NCI-H446 treated with DMSO at 0.1 percent for 48 hours (cell line): ENCODE measurements at places on chromosomes 5 and 9.

GRCh38 chr9:89515416-89515815 lies 17.5 kb upstream of the SEMA4D start:
- peak; percentile 75 for DNase-seq

DNA sequence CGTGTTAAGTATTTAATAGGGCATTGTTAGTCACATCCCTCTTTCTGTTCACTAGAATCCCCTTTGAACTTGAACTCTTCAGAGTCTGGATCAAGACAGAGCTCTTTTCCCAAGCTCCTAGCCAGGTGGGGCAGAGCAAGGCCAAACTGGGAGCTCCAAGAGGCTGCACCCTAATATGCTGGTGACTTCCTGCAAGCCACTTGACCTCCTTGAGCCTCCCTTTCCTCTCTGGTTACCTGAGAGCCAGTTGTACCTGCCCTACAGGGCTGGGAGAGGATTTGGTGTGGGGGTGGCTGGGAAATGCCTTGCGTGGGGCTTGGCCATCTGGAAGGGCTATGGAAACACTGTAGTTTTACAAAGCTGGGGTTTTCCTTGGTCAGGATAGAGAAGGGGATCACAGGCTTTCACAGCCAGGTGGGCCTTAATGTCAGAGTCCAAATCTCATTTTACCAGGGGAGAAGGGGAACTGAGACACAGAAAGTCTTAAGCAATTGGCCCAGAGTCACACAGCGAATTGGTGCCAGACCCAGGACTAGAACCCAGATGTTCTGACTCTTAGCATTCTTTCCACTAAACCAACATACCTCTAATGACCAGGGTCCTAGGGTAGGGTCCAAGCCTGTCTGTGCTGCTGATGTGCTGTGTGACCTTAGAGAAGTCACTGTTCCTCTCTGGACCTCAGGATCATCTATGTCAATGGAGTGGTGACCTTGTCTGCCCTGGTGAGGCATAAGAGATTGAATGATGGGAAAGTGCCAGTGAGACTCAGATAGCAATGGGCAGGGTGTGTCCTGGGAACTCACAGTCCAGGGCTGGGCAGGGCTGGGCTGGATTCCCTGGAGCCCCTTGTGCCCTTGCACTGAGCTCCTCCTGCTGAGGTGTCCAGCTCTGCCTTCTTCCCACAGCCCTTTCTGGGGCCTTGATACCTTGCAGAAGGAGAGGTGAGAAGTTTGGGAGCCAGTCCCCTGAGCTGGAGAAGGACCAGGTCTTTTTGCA lies 35.8 kb downstream of the GSN start:
- DNase-seq: no peak

DNA sequence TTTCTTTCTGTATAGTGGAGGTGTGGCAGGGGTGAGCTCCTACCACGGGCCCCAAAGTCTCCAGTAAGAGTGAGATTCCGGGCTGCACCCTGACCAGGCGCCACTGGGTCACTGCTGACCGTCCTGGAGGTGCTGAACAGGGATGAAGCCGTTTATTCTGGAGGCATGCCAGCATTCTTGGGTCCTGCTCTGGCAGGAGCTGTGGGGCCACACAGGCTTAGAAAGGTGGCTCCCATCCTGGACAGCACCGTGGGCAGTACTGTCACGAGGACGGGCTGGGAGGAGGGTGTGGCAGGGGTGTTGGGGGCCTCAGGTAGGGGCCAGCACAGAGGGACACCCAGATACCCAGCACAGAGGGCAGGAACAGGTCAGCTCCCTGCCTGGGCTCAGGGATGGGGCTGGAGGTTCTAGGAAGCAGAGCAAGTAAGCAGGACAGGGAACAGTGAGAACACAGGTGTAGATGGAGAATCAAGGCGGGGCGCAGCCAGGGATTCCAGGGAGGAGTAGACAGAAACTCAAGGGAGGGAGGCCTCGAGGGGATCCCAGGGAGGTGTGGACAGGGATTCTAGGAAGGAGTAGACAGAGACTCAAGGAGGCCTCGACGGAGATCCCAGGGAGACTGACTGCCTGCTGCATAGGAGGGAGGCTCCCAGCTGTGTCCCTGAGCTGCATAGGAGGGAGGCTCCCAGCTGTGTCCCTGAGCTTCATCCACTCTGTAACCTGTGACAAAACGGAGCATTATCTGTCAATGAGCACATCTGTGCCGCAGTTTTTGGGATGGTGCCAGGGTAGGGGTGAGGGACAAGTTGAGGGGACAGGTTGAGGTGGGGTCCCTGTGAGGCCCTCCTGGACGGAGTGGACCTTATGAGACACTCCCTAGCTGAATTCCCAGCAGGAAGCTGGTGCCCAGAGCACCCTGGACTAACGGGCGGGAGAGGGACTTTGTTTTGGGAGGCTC lies 1.1 kb upstream of the PLEKHG4B start:
- DNase-seq: no peak

DNA sequence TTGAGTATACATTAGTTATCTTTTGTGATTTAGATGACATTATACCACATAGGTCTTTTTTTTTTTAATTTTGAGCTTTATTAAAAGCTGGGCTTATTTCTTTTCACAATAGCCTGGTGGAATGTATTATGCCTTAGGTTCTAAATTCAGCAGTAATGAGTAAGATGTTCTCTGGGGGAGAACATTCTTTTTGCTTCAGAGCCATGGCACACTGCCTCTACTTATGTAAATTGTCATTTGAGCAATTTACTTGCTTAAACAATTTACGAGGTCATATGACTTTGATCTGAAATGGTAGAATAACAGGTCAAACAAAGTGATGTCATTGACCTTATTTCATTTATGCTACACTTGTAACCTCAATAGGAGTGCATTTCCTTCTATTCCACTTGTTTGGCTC lies 154.2 kb downstream of the FOCAD start:
- DNase-seq: no peak

GRCh38 chr5:17413691-17414090 lies 84.3 kb upstream of the TAF11L2 start:
- DNase-seq: no peak

GRCh38 chr9:79609468-79610018 lies 37.8 kb downstream of the TLE4 start:
- DNase-seq: no peak

DNA sequence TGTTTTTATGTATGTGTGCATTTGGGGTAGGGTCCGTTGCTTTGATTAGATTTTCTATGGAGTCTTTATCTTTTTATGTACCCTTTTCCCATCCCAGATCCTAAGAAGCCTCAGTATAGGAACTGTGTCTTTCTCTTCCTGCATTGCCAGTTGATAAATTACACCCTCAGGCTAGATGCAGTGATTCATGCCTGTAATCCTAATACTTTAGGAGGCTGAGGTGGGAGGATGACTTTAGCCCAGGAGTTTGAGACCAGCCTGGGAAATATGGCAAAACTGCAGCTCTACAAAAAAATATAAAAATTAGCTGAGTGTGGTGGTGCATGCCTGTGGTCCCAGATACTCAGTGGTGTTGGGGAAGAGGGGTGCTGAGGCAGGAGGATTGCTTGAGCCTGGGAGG lies 40.2 kb downstream of the NLN start:
- DNase-seq: no peak

GRCh38 chr5:135079760-135080159 lies 45.7 kb upstream of the PITX1 start:
- DNase-seq: no peak

DNA sequence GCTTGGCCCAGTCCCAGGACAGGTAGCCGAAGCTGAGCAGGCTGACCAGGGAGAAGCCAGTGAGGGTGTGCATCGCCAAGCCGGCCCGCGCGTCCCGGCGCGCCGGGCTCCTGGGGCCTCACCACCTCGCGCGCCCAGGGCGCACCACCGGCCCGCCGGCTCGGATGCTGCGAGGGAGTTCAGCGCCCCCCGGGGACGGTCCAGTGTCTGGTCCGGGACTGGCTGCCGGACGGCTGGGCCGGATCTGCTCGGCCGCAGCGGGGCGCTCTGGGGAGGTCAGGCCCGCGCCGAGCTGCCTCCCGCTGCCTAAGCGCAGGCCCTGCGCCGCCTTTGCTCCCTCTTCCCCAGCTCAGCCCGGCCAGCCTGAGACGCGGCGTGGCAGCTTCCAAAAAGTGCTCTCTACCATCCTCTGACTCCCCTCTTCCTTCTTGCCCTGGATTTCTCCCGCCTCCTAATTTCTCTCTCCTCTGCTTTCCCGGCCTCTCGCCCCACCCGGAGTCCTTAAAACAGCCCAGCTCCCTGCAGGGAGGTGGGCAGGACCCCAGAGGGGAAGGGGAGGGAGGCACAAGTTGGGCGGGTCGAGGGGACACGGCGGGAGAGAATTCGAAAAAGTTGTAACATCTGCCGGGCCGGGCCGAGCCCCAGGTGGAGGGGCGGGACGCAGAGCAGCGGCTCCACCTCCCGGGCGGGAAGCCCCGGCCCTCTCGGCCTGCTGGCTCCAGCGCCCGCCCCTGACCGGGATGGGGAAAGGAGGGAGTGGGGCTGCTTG lies at the start of gene ARSI:
TSS of gene ARSI (minus strand) at position 605 of the 769 bp plus-strand sequence. CDS start at position 73, 532 bp downstream.
- no peak for DNase-seq

GRCh38 chr5:130994496-130995253 lies 170.4 kb downstream of the HINT1 start:
- no peak for DNase-seq

DNA sequence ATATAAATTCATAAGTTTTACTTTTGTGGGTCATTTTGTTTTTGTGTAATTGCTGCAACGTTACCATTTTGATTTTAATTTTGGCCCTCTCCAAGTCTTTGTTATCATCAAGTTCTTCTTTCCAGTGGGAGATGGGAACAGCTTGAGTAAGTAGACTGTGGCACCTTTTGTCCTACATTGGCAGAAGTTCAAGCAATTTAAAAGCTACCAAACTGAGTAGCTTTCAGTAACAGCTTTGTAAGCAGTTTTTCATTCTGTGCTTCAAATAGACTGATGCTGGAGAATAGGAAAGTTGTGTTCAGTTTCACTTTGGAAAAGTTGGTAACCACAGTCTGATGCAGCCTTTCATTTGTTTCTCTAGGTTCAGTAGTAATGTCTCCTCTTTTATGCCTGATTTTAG lies 47.8 kb upstream of the TMED7 start:
- peak; percentile 20 for DNase-seq

DNA sequence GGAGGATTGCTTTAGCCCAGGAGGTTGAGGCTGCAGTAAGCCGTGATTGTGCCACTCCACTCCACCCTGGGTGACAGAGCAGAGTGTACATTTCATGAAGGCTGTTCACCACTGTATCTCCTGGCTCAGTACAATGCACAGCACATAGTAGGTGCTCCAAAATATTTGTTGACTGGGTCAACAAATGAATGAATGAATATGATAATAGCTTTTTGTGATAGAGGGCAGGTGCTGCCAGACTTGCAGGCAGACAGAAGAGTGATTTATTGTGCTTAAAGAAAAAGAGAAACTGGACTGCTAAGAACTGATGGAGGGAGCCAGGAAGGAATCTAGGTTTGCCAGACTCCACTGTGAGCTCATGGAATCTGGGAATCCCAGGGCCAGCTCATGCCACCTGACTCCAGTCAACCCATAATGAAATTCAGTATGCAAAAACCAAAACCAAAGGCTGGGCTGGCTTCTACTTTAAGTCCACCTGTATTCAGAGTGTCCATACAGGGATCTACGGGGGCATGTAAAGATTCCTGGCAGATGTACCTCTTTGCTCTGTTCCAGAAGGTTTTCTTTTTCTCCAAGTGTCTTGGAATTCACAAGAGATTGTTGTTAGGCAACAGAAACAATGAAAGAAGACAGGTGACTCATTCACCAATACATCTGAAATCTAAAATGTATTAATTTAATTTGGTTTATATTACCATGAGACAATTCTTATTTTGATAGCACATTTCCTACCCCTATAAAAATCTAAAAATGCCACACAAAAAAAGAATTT lies 15.5 kb upstream of the CTNNA1 start:
- no peak for DNase-seq

GRCh38 chr9:8025551-8025950 lies 226.0 kb upstream of the DMAC1 start:
- no peak for DNase-seq

DNA sequence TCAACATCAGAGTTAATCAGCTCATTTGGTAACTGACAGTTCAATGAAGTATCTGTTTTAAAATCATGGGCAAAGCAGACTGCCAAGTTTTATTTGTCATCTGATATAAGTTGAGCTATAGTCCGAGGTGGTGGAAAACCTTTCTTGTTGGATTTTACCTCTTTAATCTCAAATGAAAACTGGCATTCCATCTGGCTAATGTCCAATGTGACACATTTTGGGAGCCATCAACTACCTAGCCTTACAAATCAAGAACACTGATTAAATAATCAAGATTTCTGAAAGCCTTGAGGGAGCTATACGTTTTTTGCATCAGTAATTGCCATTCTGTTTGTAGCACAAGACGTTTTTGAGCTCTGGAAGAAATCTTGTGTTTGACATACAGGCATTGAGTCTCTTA lies 1380.5 kb upstream of the WWC1 start:
- no peak for DNase-seq

- no peak for DNase-seq
These were observed 14.1 kb downstream of the KCNT1 start for GRCh38 chr9:135716045-135716444.

GRCh38 chr9:2024888-2025782 lies 10.0 kb downstream of the SMARCA2 start:
- no peak for DNase-seq

DNA sequence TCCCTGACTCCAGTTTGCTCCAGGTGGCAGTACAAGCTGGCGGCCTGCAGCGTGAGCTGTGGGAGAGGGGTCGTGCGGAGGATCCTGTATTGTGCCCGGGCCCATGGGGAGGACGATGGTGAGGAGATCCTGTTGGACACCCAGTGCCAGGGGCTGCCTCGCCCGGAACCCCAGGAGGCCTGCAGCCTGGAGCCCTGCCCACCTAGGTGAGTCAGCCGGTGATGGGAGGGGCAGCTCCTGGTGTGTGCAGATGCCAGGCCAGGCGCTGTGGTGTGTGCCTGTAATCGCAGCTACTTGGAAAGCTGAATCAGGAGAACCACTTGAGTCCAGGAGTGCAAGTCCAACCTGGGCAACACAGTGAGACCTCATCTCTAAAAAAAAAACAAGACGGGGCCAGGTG lies 10.0 kb upstream of the CACFD1 start:
- no peak for DNase-seq

GRCh38 chr9:136916330-136917184 lies 28.0 kb downstream of the FBXW5 start:
- DNase-seq: no peak

DNA sequence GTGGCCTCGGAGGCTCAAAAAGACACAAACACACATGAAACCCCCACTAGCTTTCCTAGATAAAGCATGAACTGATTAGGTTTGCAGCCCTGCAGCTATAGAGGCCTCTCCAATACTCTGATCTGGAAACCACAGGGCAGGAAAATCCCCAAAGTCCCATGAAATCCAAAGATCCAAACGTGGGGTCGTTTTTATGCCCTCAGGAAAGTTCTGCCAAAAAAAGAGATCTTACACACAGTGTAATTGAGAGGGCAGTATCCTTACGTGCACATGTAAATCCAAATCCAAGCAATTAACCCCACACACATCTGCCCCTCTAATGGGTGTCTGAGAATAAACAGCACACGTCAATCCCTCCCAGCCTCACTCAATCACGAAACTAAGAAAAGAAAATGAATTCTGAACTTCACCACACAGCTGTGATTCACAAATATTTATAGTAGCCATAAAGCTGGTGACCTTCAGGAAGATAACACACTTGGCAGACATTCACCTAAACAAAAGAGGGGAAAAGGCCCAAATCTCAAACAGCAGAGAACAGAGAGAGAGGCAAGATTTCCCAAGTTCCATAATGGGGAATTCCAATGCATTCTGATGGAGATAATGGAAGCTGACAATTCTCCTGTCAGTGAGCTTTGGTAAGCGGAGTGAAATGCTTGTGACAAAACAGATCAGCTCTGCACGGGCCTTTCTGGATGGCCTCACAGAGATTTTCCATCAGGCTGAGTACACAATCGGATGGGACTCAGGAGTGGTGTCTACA lies 114.2 kb downstream of the SEMA5A start:
- DNase-seq: no peak
